ENCODE measurements at places on chromosomes 12 and 14.

GRCh38 chr14:104252256-104253215 lies 114.1 kb downstream of the KIF26A start:
- no peak for DNase-seq

DNA sequence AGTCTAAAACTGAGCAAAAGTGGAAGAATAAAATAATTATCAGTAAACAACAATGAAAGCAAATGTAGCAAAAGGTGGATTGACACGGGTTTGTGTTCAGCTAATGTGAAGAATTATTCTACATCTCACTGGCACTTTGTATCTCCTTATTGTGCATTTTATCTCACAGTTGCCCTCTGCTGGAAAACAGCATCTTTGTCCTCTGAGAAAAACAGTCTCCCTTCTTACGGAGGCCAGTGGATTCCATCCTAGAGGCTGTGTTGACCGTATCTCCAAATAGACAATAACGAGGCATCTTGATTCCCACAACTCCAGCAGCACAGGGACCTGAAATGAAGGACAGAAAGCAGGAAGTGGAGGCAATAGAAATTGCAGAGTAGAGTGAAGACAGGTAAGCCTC lies 51.3 kb upstream of the PLBD1 start:
- no peak for DNase-seq

GRCh38 chr12:125050446-125050845 lies 14.8 kb upstream of the AACS start:
- no peak for DNase-seq

DNA sequence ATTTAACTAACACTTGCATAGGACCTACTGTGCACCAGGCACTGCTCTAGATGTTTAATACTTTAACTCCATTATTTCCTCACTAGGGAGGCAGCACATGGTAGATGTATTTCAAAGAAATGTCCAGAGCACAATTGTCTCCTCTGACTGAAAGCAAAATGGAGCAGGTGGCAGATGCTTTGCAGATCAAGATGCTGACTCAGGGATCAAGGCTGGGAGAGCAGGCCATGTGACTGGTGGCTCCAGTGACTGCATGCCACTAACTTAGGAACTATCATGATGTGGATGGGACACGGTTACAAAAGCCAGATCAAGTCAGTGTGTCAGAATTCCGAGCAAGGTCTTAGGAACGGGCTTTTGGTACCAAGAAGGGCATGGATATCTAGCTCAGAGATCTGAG lies 28.2 kb downstream of the SERPINA11 start:
- DNase-seq: no peak

GRCh38 chr14:26412421-26412820 lies 185.4 kb downstream of the NOVA1 start:
- no peak for DNase-seq

GRCh38 chr12:52132754-52133161 lies 53.3 kb downstream of the SMIM41 start:
- no peak for DNase-seq

DNA sequence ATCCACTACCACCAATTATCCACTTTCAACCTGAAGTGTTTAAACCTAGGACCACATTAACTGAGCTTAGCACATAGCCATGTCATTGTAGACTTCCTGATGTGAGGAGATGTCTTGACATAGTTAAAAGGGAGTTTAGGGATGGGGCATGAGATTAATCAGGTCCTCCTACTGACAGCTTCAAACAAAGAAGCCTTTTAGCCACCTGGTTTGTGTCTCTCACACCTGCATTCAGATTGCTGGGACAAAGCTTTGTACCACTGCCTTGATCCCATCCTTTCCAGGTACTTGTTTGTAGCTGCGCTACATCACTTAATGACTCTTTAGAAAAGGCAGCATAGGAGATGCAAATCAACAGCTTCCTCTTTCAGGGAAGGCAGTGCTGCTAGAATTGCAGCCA lies 340.7 kb upstream of the DDHD1 start:
- DNase-seq: no peak

DNA sequence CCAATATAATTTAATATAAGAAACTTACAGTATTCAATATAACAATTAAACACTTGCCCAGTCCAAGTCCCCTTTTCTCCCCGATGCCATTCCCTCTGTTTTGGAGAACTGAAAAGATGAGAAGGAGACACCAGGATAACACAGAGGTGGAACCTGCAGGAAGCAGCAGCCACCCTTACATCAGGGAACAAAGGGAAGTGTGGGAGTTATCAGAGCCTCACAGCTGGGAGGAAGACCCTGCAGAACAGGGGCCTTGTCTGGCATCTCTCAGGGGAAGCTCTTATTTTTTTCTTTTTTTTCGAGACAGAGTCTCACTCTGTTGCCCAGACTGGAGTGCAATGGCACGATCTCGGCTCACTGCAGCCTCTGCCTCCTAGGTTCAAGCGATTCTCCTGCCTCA lies 52.6 kb downstream of the CALM1 start:
- DNase-seq: no peak

Measured in NK-92 treated with Interleukin-12 subunit alpha and Interleukin-12 subunit beta, amount 100 ng/mL, for 24 hours (cell line).